Activated CD4-positive, alpha-beta memory T cell treated with anti-CD3 and anti-CD28 coated beads, Interleukin-2, amount 10 ng/mL, durations not matched to agents 7 days and 5 days (primary cell): ENCODE measurements at places on chromosomes 6 and 20. TPM values are rescaled to one million over a fixed set of nuclear protein-coding genes. Genes with fewer than 3 reads are reported as not detected.

DNA sequence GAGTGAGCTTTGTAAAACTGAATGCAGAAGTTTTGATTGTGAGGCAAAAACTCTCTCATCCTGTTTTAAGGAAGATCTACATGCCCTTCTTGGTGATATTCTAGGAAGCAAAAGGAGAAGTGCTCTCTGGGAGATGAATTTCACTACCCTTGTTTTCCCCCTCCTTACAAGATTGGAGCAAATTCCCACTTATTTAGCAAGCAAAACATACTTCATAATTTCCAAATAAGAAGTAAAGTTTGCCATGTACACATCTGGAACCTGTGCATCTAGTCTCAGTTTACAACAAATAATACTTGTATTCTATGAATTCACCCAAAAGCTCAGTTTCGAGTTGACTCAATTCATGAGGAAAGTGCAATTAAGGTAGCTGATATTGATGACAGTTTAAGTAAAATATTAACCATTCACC, 27.6 kb upstream of the IFNGR1 start:
- DNase-seq, result no peak

The GFOD1 gene
- total RNA-seq, result 3.0 TPM

The PHACTR3 gene
- total RNA-seq, result not detected

DNA sequence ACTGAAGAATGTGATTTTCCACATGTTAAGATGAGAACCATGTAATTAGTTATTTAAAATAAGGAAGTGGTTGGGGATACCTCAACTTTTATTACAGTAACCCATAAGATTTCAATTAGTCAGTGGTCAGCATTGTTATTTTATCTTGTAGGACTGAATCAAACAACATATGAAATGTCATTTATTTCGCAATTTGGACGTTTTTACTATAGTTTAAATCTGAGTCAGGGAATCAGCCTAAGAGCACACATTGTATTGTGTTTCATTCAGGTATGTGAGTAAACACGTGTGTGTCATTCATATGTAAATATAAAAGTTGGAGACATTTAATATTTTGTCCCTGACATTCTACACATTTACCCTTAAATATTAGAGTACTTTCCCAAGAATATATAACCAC, 1418.7 kb downstream of the GRIK2 start:
- no peak for DNase-seq

GRCh38 chr20:14470231-14470899, 133.0 kb upstream of the FLRT3 start:
- DNase-seq, result no peak

DNA sequence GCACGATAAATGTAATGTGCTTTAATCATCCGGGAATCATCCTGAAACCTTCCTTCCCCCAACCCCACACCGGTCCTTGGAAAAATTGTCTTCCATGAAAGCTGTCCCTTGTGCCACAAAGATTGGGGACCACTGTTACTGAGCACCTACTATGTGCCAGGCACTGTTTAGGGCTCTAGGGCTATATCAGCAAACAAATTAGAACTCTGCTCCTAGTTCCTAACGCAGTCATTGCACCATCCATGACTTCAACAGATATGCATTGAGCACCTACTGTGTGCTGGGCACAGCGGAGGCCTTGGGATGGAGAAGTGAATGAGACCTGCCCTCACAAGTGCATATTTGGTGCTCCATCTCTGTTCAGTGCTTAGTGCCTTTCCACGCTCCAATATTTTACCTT, 50.3 kb upstream of the BLCAP start:
- DNase-seq, result no peak

GRCh38 chr6:31336896-31337496, 20.0 kb downstream of the HLA-B start:
- no peak for DNase-seq

The HLA-DPB1 gene
- total RNA-seq, result 95.6 TPM

The TPX2 gene
- total RNA-seq, result 137 TPM

- DNase-seq, result no peak
Observed at GRCh38 chr6:157599191-157599590, 218.2 kb downstream of the ZDHHC14 start.

- DNase-seq, result no peak
Observed at GRCh38 chr6:9540534-9541126, 874.2 kb downstream of the TFAP2A start.

DNA sequence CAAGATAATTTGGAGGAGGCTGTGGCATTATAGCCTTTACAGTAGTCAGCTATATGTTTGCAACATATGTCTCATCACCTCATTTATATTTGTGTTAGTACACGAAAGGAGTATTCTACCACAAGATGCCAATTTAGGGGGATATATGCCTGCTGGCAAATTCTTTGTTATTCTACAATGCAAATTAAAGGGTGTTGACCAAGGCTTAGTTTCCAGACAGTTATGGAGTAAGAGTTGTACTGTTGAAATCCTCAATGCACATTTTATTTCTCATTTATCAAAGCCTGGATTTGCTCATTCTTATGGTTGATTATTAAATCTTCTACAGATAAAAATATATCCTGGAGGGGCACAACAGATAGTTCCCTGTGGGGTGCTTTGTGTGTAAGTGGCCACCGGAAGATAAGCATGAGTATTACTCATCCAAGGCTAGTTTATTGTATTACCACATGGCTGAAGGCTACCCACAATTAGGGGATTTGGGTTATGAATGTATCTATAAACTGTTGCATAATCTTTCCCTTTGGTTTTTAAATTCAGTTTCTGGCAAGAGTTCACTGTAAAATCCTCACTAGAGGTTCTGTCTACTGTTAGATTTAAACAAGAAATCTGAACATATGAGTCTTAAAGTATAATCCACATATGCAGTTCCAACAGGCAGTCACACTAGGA, 9.0 kb downstream of the CST9 start:
- DNase-seq, result no peak

- peak; percentile 18 for DNase-seq
Observed at GRCh38 chr20:31605902-31606803, 1.1 kb downstream of the ID1 start.

- no peak for DNase-seq
Observed at GRCh38 chr6:26392932-26393636, 9.0 kb upstream of the BTN3A1 start.

- DNase-seq, result no peak
Observed at GRCh38 chr6:70298068-70298467, 4.8 kb downstream of the COL9A1 start.

DNA sequence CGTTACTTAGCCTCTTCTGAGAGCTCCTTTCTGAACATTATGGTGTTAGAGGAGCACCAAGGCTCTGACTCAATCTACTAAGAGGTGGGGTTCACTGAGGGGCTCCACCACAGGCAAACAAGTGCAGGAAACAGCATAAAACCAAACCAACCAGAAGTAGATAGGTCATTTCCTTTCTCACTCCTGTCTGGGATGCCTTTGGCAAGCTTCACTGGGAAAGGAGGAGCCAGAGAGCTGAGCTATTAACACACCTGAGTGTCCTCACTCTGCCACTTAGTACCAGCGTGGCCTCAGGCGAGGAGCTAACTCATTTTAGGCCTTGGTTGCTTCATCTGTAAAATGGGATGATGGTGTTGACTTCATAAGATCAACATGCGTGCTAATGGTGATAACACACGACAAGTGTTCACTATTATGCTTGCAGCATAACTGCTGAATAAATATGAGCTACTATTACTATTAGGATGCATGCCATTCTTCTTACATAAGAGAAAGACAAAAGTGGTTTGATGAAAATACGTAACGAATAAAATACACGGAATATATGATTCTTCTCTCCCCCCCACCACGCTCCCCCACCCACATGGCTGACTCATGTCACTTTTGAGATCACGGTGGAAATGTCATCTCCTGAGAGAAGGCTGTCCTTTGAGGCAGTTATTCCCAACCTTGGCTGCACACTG, 185.4 kb downstream of the BCAS1 start:
- no peak for DNase-seq

GRCh38 chr20:62358171-62359042, 8.7 kb downstream of the LAMA5 start:
- DNase-seq, result no peak

DNA sequence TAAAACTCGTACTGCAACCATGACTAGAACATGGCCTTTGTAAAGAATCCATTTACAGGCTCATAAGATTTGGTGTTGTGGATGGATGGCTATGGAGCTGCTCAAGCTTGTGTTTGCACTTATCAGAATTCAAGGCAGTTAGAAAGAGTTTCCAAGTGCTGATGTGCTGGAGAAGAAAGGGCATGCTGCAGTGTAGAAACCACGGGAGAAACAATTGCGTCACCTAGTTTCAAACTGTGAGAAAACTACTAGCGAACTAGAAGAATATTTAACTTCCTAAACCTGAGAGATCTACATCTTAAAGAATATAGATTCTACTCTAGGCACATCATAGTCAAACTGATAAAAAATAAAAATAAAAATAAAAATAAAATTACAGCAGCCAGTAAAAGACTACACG, 116.2 kb downstream of the SGK1 start:
- DNase-seq, result no peak

The DACT2 gene
- 0.15 TPM for total RNA-seq

- no peak for DNase-seq
Observed at GRCh38 chr6:8069631-8070284, 5.6 kb upstream of the BLOC1S5 start.

The CPNE1 gene
- 243 TPM for total RNA-seq

The IMPG1 gene
- not detected for total RNA-seq

The PRKN gene
- total RNA-seq, result 0.13 TPM

DNA sequence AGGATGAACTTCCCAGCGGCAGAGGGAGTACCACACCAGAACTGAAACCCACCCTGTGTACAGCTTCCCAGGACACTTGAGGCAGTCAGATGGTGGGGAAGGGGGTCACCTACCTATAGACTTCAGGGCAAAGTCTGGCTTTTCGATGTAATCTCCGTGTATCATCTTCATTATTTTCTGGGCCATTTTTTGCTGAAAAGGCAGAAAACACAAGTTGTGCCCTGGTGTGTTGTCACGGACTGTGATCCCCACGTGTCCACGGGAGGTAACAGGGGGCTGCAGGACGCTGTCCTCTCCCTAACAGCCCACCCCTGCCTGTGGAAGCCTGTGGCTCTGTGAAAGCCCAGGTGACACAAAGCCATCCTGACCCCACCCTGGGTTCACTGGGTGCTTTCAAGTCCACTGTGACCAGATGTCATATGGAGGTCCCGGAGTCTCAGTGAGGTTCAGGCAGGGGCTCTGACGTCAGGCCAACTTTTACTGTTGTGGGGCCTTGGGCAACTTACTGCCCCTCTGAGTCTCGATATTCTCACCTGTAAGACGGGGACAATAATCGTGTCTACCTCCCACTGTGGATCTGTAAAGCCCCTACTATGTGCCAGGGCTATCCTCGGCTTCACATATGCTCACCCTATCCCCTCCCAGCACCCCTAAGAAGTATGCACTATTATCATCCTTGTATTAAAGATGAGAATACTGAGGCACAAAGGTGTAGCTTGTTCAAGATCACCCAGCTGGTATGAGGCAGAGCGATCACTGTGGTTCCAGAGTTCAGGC, 14.5 kb downstream of the SUN5 start:
- DNase-seq, result no peak

DNA sequence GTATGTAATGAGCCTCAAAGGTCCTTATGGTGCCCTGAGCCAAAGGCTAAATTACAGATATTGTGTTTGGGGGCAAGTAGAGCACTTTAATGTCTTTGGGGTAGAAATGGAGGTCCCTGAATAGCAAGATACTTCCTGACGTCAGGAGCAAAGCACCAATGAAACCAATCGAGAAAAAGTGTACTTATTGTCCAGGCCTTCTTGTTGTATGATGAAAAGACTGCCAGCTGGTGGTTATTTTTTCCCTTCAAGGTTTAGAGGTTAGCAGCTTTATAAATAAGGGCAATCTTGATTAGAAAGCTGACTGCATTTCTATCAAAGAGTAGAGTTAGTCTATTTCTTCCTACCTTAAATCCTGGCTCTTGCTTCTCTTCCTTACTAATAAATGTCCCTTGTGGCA, 76.1 kb upstream of the HSF2 start:
- no peak for DNase-seq

DNA sequence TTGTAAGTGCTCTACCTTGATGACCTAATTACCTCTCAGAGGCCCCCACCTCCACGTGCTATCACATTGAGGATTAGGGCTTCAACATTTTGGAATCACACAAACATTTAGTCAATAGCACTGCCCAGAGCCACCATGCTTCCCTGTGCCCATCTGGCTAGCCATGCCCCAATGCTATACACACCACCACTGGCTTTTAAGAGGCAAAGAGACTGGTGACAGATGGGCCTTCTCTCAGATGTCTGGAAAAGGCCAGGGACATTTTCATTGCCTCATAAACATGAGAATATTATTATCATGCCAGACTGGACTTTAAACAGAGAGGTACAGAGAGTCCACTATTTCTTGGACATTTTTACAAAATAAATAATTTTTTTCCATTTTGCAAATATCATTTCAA, 29.8 kb downstream of the TRMT6 start:
- no peak for DNase-seq

GRCh38 chr6:66986940-66987339, 1279.9 kb upstream of the EYS start:
- DNase-seq, result no peak

DNA sequence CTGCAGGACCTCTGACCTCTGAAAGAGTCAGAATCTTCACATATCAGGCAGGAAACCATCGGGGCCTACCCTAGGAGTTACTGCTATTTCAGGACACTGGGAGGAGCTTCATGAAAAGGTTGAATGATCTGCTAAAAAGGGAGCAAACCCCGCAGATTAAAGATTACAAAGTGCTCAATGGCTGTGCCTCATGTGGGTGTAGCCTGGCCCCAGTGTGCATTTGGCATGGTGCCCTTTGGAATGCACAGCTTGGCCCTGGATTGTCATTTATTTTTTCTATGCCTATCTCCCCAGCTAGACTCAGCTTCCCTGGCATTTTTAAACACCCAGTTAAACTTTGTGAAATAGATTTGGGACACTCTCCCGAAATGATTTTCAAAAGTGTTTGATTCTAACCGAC, 368.5 kb upstream of the SPTLC3 start:
- DNase-seq, result no peak

GRCh38 chr6:157994125-157994795, 12.6 kb downstream of the SYNJ2 start:
- no peak for DNase-seq

DNA sequence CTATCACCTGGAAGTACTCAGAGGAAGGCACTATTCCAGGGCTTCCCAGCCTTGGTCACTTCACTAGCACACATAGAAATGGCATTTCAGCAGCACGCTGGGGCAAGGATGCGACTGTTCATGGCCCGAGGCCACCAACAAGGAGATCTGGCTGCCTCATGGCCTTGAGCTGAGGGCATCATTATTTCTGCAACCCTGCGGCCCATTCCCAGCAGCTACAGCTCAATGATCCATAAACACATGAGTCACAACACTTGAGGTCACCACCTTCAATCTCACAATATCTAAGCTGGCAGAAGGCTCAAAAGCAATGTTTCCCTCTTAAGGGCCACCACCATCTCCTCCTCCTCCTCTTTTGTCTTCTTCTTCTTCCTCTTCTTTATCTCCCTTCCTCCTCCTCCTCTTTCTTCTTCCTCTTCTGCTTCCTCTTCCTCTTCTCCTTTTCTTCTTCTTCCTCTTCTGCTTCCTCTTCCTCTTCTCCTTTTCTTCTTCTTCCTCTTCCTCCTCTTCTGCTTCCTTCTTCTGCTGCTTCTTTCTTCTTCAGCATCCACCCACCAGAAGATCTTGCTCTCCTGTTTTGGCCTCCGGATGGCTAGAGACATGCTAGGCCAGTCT, 382.9 kb upstream of the CNR1 start:
- no peak for DNase-seq

The GNAS-AS1 gene
- 0.65 TPM for total RNA-seq
